Fibroblast of upper back skin (primary cell): ENCODE measurements at places on chromosomes 16 and 17.

GRCh38 chr17:8038954-8039610, at the start of gene ALOX15B:
Gene ALOX15B, plus strand, starts transcription at chr17:8039059. Its CDS starts 97 bp downstream, at chr17:8039156.
- no peak for DNase-seq

- DNase-seq: no peak
These were observed 32.4 kb downstream of the NDEL1 start for GRCh38 chr17:8468127-8468526.

DNA sequence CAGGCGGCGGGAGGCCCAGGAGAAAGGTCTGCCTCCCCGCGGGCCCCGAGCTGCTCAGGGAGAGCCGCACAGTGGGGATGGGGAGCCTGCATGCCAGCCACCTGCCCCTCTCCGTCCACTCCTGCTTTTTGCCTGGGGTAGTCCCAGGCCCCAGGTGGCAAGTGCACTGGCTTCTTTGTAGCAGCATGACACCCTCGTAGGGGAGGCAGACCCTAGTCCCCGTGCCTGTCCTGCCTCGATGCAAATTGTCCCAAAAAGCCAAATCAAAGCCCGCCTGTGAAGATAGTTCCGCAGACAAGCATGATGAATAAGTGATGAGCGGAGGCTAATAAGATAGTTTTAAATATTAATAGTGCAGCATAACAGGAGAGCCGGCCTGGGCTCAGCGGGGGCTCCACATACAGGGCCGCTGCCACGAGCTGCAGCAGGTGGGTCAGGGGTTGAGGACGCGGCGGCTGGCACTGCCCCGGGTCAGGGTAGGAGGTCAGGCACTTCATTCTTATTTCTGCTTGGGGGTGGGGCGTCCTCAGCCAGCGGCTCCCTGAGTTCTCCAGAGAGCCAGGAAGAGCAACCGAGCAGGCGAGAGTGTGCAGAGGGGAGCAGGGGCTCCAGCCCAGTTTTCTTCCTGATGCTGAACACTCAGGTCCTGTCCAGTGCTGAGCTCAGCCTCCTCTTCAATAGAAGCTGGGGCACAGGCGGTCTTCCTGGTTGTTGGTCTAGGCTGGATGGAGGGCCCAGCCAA, 26.8 kb downstream of the GINS2 start:
- DNase-seq: no peak

DNA sequence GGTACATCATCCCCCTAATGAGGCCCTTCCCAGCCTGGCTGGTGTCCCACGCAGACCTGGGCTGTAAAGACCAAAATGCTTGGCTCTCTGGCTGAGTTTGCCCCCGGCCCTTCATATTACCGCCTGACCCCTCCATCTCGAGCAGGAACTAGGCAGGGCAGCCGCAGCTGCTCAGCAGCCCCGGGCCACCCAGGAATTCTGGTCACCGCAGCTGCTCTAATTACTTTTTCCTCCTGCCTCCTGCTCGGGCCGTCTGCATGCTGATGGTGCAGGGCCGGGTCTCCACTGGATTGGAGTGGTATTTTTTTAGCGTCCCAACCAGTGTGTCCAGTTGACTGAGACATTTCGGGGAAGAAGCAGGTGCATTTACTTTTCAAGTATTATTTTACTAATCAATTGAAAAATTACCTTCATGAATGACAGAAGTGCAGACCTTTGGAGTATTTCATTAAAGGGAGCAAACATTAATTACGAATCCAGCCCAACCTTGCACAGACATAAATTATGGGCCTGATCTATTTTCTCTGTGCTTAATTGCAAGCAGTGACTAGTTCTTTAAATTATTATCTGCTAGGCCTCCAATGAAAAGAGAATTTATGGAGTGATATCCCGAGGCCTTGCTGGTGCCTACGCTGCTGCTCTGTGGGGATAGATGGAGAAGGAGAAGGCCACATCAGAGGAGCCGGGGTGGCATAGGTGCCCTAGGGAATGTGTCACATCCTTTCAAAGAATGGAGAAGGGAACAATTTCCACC, 176.2 kb downstream of the CYLD start:
- no peak for DNase-seq

DNA sequence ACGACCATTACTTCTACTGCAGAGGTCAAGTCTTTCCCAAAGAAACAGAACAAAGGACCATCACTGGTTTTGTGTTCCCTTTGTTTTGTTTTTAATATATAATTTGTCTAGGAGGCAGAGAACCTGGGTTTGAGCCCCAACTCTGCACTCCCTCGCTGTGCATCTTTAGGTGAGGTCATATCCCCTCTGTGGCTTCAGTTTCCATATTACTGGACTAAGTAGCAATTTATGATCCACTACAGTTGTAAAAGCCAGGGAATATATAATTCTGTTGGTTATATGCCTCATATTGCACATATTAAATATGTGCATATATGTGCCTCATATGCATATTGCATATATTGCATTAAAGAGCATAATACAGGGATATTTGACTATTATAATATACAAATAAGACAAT, 392.0 kb downstream of the GRIN2A start:
- DNase-seq: no peak

DNA sequence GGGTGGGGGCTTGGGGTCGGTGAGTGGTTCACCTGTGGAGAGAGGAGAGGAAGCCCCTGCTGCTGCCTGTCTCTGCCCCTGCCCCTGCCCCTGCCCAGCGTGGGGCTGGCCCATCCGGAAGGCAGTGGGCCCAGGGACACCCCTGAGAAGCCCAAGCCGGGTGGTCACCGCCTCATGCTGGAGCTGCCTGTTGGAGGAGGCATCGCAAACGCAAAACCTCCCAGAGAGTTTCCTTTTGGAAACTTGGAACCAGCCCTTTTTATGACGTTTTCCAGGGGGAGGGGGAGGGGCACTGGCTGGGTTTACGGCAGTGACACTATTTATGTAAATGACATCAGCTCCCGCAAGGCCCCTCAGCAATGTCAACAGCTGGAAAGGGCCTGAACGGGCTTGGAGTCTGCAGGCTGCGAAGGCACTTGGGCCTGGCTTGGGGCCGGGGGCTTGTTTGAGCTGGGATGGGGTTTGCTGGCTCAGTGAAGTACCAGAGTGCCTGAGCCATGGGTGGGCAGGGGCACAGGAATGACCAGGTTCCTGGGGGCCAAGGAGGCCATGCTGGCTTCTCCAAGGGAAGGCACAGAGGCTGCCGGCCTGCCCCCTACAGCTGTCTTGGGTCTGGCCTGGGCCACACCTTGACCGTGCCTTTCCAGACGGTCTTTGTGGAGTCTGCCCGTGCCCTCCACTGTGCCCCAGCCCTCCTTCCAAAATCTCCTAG, 219.5 kb downstream of the NTN1 start:
- peak; percentile 56 for DNase-seq

- peak; percentile 83 for DNase-seq
These were observed 74.2 kb downstream of the CPPED1 start for GRCh38 chr16:12729448-12729847.

GRCh38 chr17:42120161-42120769, 902 bp downstream of the KAT2A start:
- DNase-seq: no peak

GRCh38 chr17:50853015-50853615, 13.0 kb downstream of the TOB1 start:
- DNase-seq: no peak

GRCh38 chr17:236641-237405, 55.4 kb upstream of the DOC2B start:
- DNase-seq: no peak

DNA sequence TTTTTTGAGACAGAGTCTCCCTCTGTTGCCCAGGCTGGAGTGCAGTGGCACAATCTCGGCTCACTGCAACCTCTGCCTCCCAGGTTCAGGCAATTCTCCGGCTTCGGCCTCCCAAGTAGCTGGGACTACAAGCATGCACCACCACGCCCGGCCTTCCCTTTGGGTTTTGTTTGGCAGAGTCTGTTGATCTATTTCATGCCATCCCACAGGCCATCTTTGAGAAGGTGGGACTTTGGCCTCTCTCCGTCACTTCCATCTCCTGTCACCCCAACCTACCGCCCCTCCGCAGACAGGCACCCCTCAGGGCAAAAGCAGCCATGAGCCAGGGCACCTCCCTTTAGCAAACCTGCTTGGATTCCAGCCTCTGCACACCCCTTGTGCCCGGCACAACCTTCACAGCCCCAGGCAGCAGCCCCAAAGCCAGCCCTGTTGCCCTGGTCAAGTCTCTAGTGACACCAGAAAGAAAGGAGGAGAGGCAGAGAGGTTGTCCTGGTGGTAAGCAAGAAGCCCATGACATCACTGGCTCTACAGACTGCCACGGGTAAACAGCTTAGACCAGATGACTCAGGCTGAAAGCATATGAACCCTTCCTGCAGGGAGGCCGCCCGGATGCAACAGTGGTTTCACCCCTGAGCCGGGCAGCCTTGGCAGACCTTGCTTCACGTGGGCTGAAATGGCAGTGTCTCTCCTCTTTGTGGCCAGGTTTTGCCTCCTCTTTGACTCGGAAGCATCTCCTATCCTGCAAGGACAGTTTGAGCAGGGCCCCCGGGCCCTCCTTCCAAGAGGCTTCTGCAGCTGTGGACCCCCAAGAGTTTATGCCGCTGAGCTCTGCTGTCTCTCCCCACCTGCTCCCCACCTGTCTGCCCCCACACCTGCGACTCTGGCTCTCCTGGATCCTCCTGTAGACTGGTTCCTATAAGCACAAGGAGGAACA, 8.1 kb upstream of the TIMP2 start:
- DNase-seq: peak; percentile 94

- DNase-seq: no peak
These were observed 11.6 kb upstream of the CES4A start for GRCh38 chr16:66976746-66977145.

- peak; percentile 34 for DNase-seq
These were observed 981 bp downstream of the KCNH4 start for GRCh38 chr17:42179911-42180410.

GRCh38 chr16:14232106-14232864, 161.2 kb downstream of the MRTFB start:
- DNase-seq: peak; percentile 77

DNA sequence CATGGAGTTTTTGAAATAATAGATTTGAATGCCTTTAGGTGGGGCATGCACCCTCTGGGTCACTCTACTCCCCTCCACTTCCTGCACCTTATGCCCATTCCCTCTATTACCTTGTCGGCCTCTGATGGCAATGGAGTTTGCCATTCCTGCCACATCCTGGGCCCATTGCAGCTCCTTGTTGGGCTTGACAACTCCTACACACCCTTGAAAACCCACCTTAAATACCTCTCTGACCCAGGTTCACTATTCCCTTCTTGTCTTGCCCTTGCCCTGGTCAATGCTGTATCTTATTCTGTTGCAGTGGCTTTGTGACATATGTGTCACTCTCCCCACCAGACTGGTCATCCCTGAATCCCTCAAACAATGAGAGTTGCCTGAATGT, 2.4 kb downstream of the CCR7 start:
- no peak for DNase-seq

DNA sequence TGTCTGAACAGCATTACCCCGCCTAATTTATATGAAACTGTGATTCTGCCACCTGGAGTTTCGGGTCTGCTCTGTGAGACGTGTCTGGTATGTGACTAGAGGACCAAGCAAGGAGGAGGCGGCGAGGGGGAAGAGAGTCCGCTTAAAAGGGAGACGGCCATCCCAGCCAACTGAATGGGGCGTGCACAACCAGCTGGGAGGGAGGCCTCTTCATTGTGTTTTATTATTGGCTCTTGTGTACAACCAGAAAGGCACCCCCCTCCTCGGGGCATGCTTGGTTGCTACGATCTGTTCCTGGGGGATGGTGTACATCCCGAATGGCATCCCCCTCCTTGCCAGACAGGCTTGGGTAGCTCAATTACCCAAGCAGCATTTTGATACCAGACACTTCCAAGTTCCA, 384.5 kb upstream of the SALL1 start:
- DNase-seq: no peak

- no peak for DNase-seq
These were observed 7.7 kb downstream of the CENPN start for GRCh38 chr16:81014672-81015071.

DNA sequence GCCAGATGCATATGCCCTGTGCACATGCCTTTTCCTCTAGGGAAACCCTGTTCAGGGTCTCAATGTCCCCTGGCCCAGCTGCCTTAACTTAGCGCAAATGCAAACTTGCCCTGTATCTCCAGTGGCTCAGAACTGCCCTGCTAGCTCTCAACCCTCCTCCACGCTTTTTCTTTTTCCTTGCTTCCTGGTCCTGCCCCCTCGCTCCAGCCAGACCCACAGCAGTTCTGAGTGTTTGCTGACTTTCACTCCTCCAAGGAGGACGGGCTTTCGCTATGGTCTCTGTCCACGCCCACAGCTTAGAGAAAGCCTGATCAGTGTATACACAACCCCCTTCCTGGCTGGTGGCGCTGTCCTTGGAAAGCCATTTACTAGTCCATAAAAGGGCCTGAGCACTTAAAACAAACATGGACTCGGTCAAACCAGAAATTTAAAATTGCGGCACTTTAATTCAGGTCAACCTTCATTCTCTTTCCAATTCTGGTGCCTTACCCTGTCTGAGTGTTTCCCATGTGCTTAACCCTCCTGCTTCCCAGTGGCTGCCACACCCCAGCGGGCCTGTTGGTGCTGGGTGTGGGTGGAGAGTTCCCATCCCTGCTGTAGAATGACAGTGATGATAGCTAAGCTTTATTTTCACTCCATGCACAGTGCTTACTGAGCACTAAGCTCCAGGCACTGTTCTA, 15.6 kb upstream of the TMEM98 start:
- peak; percentile 61 for DNase-seq

- no peak for DNase-seq
These were observed 61.7 kb downstream of the SMPD3 start for GRCh38 chr16:68386628-68387027.

DNA sequence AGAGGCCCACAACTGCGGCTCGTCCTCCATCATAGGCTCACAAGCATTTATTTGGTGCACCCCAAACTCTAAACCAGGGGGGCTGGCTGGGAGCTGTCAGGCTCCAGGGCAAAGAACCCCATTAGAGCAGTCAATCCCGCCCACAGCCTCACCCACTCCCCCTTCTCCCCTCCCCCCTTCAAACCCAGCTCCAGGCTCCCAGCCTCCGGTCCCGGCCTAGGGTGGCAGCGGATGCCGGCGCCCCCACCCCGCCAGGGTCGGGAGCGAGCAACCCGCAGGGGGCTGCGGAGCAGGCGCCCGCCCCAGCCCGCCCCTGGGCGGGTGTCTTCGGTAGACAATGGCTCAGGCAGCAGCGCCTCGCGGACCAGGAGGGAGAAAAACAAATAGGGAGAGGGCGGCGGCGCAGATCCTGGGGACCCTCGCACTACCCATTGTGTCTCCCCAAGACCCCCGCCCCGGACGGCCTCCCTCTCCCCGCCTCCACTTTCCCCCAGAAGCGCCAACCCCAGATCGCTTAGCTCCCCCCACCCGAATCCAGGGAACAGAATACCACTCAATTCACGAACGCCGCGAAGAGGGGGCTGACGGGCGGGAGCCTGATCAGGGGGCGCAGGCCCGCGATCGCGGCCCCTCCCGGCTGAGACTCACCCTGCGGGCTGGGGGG, 572 bp downstream of the FAM171A2 start:
- DNase-seq: no peak

DNA sequence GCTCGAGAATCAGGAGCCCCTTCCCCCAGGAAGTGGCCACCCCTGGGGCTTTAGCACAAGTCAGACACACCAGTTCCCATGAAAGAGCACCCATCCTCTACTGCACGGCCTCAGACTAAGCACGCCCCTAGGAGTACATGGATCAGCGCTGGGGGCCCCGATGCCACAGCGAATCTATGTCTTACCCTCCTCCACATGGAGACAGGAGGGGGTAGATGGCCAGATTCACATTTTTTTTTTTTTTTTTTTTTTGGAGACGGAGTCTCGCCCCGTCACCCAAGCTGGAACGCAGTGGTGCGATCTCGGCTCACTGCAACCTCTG, 3.2 kb upstream of the EXOSC6 start:
- no peak for DNase-seq
